ENCODE measurements at places on chromosomes 11 and 22.

- no peak for DNase-seq
Measured at GRCh38 chr11:35344681-35345574, 74.4 kb downstream of the SLC1A2 start.

- no peak for DNase-seq
Measured at GRCh38 chr11:129458278-129458677, 82.6 kb downstream of the BARX2 start.

GRCh38 chr11:100240025-100240539 lies 447.0 kb upstream of the ARHGAP42 start:
- DNase-seq: no peak

DNA sequence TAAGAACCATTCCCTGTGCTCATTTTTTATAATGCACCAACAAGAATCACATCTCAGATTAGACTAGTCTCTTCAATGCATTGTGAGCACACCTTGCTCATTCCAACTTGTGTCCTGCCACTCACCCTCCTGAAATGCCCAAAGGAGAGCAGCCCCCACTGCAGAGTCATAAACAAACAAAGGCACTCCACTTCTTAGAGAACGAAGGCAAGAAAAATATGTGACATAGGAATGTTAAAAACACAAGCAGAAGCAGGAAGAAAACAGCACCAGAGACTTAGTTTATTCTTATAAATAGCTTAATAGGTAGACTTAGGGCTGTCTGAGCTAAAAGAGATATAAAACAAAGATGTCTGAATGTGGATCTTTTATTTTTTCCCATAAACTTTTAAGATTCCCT lies 57.2 kb downstream of the GUCY1A2 start:
- DNase-seq: no peak

DNA sequence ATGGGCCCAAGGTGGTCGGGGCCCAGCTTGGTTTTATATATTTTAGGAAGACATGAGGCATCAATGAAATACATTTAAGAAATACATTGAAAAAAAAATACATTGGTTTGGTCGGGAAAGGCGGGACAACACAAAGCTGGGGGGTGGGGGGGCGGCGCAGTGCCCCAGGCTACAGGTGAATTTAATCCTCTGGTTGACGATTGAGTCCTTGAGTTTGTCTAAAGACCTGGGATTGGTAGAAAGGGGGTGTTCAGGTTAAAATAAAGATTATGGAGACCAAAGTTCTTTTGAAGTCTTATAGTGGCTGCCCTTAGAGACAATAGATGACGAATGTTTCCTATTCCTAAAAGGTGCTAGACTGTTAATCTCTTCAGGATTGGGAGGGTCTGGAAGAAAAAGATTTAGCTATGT lies 3.1 kb downstream of the IFITM1 start:
- no peak for DNase-seq

- no peak for DNase-seq
Measured at GRCh38 chr22:42939941-42940653, 74.9 kb downstream of the PACSIN2 start.

DNA sequence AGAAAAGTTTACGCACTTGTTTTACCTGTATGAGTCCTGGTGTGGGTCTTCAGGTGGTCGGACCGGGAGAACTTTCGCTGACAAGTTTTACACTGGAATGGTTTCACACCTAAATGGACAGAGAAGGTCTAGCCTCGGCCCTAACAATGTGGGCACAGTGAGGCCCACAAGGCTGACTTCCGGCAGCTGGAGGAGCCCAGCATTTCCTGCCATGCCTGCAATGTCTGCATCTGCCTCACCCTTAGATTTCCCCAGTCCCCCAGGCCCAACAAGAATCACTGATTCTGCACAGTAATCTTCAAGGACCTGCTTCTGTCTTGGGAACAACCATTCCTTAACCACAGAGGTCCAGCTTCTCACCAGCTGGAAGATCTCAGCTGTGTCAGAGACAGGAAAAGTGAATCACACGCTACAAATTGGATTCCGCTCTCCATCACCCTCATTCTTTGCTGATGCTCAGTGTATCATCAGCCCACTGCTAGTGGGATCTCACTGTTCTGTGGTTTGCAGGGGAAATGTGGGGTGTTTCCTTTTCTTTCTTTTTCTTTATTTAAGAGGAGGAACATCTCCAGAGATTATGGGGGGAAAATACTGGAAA lies 43.3 kb downstream of the WT1 start:
- no peak for DNase-seq

DNA sequence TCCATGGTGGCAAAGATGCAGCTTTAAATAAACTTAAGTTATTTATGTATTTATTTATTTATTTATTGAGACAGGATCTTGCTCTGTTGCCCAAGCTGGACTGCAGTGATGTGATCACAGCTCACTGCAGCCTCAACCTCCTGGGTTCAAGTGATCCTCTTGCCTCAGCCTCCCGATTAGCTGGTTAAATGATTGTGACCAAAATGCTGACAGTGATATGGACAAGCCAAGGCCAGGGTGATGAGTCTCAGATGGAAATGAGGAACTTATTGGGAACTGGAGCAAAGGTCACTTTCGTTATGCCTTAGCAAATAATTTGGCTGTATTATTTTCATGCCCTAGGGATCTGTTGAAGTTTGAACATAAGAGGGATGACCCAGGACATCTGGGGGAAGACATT lies 9.3 kb upstream of the LRP5 start:
- DNase-seq: no peak

GRCh38 chr11:92623055-92623454 lies 346.4 kb upstream of the MTNR1B start:
- no peak for DNase-seq

DNA sequence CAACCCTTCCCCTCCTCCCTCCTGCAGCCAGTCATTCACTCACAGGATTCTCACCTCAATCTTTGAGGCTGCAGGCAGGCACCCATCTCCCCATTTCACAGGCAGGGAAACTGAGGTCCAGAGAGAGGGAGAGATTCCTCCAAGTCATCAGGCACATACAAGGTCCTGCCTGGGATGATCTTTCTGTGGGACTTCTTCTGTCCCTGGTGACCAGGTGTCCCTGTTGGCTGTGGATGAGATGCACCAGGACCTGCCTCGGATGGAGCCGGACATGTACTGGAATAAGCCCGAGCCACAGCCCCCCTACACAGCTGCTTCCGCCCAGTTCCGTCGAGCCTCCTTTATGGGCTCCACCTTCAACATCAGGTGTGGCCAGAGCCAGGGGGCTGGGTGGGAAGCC lies 7.8 kb downstream of the FTH1 start:
- no peak for DNase-seq

DNA sequence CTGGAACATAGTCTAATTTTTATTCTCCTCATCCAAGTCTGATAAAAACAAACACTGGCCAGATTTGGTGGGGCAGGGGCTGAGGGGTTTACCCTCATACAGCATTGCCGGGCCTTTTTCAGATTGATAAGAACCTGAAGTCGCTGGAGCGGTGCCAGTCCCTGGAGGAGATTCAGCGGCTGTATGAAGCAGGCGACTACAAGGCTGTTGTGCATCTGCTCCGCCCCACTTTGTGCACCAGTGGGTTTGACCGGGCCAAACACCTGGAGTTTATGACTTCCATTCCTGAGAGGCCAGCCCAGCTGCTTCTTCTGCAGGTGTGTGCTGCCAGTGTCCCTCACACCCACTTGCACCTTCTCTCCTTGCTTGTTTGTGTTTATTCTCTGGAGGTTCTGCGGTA lies 55.8 kb downstream of the CABIN1 start:
- no peak for DNase-seq

GRCh38 chr11:128915149-128915521 lies 24.0 kb downstream of the KCNJ5 start:
- no peak for DNase-seq

GRCh38 chr11:16505481-16505880 lies 149.1 kb upstream of the SOX6 start:
- no peak for DNase-seq

DNA sequence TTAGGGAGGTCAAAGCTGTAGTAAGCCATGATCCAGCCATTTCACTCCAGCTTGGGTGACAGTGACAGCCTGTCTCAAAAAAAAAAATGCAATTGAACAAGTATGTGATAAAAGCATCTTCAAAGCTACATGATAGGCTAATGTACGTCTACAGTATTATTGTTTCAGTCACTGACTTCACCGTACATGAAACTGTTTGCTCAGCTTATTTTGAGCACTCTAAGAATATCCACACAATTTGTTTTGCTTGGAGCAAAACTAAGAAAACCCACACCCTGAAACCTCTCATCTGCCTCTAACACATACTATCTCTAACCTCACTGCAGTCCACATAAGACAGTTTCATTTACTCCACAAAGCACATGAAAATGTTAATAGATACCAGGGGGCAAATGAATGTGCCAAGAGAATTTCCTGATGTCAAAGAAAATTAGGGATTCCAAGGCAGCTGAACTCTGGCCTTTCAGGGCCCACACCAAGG lies 60.7 kb downstream of the KCNA4 start:
- no peak for DNase-seq

DNA sequence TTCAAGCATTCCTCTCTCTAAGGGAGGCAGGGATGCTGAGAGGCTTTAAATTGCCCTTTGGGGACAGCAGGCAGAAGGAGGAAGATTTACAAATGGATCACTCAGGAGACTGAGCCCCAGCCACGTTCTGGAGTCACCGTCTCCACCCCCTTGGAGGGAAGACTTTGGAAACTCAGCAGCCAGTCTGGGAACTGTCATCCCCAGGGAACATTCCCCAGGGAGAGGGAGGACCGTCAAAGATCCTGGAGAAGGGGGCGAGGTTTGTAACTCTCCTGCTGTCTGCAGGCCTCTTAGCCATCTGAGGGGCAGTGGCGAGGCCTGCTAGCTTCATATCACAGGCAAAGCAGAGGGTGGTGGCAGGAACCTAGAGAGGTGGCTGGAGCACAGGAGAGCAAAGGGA lies 56.1 kb upstream of the SLC22A12 start:
- DNase-seq: no peak

- no peak for DNase-seq
Measured at GRCh38 chr22:36840106-36840505, 20.7 kb upstream of the NCF4 start.

- DNase-seq: no peak
Measured at GRCh38 chr11:1297576-1298473, 11.6 kb downstream of the TOLLIP start.

DNA sequence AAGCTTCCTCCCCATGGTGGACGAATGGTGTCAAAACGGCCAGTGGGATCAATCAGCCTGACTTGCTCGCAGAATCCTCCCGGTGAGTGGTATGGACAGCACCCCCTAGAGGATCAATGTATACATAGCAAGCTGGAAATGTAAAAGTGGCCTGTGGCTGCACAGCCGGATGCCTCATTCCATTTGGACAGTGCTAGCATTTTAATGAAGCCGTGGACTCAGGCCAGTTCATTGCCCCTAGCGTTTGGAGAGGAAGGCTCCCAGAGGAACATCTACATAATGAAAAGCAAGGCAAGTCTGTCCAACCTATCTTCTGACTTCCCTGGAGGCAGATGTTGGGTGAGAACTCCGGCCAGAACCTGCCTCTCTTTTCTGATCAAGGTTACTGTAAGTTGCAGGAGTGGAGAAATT lies 942.3 kb downstream of the NTM start:
- DNase-seq: no peak
